Amygdala (tissue), 56 donors: ENCODE measurements at places on chromosomes 3 and 15.

DNA sequence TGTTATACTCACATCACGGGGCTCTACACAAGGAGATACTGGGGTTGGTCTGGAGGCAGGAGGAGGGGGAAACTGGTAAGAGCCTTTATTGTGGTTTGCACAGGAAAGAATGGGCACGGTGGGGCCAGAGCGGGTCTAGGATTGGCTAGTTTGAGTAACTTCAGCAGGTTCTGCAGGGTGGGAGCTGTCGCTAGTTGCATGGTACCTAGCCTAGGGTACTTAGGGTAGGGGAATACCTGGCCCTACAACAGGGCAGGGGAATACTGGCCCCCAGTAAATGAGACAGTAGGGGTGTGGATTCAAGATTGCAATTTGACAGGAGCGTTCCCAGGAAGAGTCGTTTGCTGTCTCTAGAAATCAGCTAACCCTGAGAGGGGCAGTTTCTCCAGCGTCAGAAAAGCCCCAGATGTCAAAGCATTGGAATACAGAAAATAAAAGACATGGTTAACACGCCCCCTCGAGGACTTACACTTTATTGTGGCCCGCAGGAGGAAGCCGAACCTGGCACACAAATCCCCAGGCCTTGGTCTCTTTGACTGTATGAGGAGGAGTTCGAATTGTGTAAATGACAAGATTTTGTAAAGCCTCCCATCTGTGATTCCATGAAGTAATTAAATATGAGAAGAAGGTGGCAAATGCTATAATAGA lies 32.0 kb downstream of the ST8SIA2 start:
- DNase-seq: no peak

GRCh38 chr3:65685621-65686235 lies 353.0 kb downstream of the MAGI1 start:
- DNase-seq: peak; percentile 1

DNA sequence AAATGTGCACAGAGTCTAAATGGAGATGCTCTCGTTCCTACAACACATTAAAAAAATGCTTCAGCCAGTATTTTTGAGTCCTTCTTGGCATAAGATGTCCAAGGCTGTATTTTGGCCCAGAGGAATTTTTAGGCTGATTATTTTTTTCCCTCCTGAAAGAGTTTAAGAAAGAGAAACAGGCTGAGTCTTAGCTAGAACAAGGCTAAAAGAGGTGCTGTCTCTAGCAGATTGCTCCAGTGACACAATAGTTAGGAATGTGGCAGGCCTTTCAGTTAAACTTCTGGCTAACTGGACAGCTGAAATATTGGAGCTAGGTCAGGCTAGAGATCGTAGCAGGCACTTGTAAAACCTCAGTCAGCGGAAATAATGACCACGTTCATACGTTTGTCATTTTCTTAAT lies 271.4 kb upstream of the RARB start:
- DNase-seq: no peak

GRCh38 chr3:125990253-125990970 lies 21.4 kb downstream of the ROPN1B start:
- DNase-seq: no peak

GRCh38 chr15:54481819-54482218 lies 503.6 kb downstream of the UNC13C start:
- no peak for DNase-seq

DNA sequence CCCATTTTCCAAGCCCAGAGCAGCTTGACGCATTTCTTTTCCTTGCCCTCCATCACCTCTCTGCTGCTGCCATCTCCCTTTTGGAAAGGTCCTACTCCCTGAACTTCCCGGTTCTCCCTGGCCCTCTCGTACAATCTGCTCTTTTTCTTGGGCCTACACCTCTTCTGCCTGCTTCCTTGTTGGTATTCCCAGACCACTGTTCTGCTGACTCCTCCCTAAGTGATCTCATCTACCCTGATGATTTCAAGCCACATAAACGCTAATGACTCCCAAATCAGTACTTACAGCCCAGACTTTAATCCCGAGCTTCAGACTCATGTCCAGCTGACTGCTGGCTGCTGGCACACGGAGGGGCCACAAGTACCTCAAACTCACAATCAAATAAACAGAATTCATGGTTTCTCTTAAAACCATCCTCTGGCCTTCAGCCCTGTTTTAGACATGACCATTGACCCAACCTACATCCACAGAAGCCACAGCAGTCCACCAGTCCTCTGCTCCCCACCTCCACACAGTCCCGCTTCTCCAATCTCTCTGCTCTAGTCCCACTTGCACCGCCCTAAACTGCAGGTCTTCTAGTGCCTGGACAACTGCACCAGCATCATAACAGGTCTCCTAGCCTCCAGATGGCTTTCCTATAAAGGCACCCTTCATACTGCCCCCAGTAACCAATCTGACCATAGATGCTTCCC lies 57.6 kb downstream of the AAGAB start:
- DNase-seq: no peak

DNA sequence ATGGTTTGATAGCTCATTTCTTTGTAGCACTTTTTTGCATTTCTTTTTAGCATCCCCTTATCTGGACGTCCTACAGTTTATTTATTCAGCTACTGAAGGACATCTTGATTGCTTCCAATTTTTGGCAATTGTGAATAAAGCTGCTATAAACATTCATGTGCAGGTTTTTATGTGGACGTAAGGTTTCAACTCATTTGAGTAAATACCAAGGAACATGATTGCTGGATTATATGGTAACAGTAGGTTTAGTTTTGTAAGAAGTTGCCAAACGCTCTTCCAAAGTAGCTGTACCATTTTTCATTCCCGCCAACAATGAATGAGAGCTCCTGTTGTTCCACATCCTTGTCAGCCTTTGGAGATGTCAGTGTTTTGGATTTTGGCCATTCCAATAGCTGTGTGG lies 29.5 kb upstream of the ACTL6A start:
- no peak for DNase-seq

GRCh38 chr3:14216257-14217048 lies 37.8 kb downstream of the LSM3 start:
- peak; percentile 29 for DNase-seq

DNA sequence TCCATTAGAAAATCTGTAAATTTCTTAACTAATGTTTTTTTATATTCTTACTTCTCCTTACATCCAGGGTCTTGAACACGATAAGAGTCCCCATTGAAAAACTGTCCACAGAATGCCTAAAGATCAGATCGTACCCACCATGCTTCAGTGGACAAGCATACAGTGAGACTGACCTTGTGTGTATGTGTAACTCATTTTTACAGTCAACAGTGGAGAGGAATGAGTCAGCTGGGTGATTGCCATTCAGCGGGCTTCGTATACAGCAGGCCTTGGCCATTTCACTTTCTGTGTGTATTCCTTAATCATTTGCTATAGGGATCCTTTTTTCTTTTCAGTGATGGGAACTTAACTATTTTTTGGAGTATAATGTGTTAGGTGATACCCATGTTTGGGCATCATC lies 10.6 kb downstream of the PARP14 start:
- no peak for DNase-seq

DNA sequence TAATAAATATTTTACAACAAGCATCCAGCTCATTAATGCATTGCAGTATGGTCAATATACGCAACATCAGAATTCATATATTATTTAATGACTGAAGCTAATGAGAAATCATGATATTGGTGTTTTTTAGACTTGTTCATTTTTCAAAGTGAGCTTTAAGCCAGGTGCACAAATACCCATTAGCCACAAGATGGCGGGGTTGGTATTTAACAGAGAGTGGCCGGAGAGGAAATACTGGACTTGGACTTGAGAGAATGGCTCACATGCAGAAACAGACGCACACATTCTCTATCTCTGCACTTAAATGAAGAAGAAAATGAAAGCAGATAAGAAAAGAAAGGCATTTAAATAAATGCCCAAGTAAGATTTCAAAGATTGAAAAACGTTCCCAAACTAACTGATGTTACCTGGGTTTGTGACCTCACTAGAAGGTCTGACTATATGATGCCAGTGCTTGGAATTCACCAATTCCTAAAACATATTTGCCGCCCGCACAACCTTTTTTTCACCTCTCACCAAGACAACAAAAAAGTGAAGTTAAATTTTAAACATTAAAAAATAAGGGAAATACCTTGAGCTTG lies 21.2 kb upstream of the CRBN start:
- peak; percentile 9 for DNase-seq

- DNase-seq: no peak
Measured at GRCh38 chr3:183151086-183151485, 11.4 kb downstream of the LAMP3 start.

DNA sequence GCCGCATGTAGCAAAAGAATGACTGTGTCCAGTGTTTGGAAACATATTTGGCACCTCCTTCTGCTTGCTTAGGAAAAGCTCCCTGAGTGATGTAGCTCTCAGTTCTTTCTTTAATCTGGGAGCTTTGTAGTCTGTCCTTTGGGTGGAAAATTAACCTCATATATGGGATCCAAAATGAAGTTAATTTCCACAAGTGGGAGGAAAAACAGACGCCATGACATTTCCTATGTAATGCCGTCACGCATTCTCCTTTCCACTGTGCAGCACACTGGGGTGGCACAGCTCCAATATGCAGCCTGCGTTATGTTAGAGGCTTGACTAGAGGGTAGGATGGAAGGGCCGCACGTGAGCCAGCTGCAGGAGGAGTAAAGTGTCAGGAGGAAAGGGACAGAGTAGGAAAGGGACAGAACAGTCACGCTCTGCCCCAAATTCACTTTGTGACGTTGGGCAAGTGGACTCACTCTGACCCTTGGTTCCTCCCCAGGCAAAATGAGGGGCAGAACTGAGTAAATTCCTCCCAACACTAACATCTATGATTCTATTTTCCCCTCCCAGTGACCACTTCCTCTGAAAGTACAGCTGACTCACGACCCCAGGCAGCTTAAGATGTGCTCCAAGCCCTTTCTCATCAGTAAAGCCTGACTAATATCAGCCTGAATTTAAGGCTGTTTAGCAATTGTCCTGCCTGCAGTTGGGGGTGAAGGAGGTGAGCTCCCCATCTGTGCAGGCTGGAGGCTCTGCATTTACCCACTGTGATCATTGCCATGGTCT lies 176.5 kb upstream of the PFN2 start:
- DNase-seq: no peak

- no peak for DNase-seq
Measured at GRCh38 chr3:188349351-188349901, 195.5 kb downstream of the LPP start.

DNA sequence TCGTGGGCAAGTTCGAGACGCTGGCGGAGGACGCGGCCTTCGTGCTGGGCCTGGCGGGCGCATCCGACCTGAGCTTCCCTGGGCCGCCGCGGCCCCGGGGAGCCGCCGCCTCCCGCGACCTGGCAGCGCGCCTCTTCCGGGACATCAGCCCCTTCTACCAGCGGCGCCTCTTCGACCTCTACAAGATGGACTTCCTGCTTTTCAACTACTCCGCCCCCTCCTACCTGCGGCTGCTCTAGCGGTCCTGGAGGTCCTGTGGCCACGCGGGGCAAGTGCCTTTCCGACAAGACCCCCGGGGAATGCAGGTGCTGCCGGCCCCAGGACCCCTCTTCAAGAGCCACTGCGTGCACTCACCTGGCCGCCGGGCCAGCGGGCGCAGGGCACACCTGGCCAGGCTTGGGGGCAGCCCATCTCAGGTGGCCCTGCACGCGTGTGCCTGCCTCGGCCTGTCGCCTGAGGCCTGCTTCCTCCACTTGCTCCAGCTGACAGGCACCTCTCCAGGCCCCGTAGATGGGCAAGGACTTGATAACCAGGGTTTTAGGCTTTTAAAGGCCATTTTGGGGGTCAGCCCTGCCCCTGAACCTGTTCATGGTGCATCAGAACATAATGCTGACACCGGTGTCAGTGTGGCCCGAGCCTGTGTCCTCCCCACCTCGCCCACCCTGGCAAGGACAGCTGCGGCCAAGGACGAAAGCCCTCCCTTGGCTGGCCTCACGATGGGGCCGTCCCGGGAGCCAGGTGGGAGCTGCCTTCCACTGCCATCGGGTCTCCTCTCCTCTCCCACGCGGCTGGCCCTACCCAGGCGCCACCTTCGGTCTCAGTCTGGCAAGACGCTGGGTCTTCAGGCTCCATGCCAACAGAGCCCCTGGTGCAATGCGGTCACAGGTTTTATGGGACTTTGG lies 16.1 kb downstream of the C3orf22 start:
- DNase-seq: no peak

DNA sequence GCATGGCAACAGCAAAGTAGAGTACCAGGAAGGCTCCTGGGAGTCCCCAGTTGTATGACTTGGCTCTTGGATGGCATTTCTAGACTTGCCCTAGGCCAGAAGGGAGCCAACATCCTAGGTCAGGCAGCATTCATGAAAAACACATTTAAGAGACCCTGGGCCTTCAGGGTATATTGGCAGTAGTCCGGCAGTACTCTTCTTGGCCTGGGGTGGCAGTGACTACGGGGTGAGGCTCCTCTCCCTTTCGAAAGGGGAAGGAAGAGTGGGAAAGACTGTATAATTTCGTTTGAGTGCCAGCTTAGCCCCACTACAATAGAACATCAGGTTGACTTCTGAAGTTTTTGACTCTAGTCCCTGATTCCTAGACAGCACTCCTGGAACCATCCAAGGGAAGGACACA lies 136.4 kb downstream of the ZIC4 start:
- no peak for DNase-seq

- DNase-seq: no peak
Measured at GRCh38 chr3:13189639-13190377, 116.6 kb upstream of the IQSEC1 start.

- no peak for DNase-seq
Measured at GRCh38 chr15:73866881-73867410, 6.4 kb upstream of the TBC1D21 start.

DNA sequence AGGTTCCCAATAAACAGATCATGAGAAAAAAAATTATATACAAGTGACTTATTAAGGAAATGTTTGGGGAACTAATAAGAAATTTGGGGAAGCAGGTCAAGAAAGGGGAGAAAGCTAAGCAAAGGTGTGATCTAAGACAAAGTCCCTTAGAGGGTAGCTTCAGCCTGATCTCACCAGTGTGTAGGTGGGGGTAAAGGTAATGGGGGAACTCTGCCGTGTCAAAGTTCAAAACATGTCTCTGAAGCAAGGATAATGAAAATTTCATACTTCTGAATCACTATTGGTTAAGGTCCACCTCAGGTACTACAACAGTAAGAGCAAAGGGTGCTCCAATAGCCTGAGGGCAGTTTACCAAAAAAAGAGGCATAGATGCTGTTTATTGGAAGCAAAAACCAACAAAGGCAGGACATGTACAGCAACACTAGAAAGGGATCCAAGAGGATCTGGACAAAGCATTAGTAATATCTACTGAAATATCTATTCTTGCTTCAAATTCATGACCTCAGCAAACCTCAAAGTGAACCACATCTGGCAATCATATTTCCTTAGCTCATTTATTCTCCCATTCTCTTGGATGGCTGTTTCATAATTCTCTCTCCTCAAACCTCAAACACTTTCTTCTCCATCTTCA lies 6.9 kb downstream of the ACAD11 start:
- no peak for DNase-seq

DNA sequence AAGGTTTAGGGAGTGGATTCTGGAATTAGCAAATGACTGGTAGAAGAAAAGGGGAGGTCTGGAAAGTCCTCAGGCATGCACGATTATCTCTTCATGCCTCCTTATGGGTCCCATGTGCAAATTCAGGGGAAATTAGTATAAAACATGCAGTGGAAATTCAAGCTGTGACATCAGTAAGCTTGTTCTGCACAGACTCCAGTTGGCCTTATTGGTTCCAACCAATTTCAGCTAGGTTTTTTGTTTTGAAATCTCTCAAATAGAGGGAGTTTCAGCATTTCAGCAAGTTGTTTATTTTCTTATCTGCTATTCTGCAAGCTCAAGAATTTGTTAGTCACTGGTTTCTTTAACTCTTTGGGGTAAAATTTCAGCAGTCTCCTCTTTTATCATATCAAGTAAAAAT lies 774 bp upstream of the TMCO5A start:
- DNase-seq: no peak
